Aortic smooth muscle cell (primary cell): ENCODE measurements at places on chromosomes 1 and 21. TPM values are rescaled to one million over a fixed set of nuclear protein-coding genes. Genes with fewer than 3 reads are reported as not detected.

Gene SPRR2A
- total RNA-seq = not detected in 2 replicates

Gene IPP
- total RNA-seq = 14.6 and 15.3 TPM in 2 replicates

Gene BMP8A
- total RNA-seq = 0.40 TPM in 1 of 2 replicates, not detected in the other

Gene TMEM200B
- 11.5 and 12.2 TPM in 2 replicates for total RNA-seq

Gene RGSL1
- total RNA-seq = not detected in 2 replicates

Gene SLC6A9
- 5.1 and 5.3 TPM in 2 replicates for total RNA-seq

Gene TIAM1
- 0.25 and 0.79 TPM in 2 replicates for total RNA-seq
